Astrocyte of the spinal cord (primary cell): ENCODE measurements at places on chromosomes 6 and 20.
A peak's percentile ranks its signal among the peaks of the same experiment; 100 is the strongest.

- DNase-seq, result peak; percentile 62
Measured at GRCh38 chr6:81875782-81876293, 123.4 kb upstream of the TENT5A start.

DNA sequence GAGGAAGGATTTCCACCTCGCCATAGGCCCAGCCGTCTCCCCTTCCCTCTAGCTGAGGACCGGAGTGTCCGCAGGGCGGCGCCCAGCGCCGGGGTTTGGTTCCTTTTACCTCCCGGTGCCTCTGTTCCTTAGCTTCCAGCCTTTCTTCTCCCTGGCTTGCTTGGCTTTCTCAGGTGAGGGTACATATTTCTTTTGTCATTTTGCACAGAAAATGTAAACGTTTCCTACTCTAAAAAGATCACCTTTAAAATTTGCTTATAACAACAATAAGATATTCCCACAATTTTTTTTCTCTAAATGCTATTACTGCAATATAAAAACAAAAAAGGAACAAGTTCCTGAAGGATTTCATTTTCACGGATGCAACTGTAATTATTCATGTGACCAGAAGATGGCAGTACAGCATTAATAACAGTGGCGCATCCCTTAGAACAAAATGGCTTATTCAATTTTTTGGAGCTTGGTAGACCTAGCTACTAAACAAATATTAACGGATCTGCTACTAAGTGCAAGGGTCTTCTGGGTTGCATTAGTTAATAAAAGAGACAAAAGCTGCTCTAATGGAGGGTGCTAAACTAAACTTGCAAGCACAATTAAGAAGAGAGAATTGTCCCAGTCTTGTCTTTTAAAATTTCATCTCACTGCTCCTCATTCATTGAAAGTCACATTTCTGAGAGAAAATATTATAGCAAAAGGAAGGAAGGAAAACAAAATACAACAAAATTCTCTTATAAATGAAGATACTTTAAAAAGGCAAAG lies 172.9 kb downstream of the ADGRG6 start:
- peak; percentile 69 for DNase-seq

DNA sequence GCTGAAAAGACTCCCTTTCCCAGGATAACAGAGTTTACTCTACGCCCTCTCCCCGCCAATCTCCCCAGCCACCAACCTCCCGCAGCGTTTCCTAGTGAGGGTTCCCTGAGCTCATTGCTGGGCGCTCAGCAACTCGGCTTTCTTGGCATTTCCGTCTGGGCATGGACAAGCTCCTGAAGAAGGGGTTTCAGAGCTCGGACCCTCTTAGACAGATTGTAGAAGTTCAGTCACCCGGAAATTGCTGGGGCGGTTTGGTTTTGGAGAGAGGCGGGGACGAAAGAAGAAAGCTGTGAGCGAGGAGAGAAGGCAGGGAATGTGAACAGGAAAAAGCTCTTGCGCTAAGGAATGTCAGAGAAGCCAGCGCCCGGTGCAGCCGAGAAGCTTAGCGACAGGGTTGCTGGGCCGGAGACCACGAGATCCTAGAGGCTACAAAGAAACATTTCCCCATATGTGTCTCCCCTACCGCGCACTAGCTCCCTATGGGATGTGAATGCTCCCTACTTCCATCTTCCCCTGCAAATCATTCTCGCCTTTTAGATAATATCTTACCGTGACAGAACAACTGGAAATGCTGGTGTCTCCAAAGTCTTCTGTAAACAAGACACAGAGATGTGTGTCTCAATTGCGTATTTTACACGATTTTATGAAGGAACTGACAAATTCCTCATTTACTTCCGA lies 15.8 kb downstream of the POM121L2 start:
- DNase-seq, result peak; percentile 31

DNA sequence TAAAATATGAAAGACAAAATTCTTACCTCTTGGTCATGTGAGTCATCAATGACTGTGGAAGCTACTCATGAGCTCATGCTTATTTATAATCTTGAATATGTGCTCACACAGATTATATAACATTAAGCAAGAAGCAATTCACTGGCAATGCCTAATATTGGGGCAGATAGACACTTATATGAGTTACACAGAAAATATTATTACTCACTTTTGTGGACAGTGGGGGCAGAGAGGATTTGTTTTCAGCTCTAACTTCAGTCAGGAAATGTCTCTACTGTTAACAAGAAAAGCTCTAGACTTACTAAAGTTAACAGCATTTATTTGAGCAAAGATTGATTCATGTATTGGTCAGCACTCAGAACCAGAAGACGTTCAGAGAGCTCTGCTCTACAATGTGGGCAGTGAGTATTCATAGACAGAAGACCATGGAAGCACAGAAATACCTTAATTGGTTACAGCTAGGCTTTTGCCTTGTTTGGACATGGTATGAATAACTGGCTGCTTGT lies 85.8 kb upstream of the AHI1 start:
- peak; percentile 55 for DNase-seq

DNA sequence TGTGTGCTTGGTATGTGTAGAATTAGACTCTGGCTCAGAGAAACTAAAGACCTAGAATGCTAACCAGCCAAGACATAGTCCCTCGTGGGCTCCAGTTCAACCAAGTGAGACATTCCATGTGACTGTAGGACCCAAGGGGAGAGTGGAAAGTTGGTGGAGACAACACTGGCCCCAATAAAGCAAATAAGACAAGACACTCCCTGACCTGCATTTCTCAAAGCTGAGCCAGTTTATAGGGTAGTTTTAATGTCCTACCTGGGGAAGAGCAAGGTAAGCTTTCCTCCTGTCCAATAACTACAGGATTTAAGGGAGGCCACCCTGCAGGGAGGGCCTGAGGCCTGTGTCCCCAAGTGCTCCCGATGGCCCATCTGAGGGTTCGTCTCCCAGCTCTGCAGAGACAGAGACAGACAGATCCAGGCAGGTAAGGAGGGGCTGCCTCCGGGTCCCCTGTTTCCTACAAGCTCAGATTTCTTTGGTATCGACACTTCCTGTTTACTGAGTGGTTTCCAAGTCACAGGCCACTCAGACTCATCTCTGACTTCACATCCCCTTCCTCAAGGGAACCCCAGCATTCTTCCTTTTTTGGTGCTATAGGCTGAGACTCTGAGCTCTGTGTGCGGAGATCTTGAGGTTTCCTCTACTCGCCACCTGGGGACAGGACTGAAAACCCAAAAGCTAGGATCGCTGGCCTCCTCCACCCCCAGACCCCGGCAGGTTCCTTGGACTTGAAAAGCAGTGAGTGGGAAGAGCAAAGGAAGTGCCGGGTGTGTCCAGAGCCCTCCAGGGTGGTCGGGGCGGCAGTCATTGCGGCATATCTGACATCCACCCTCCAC lies 92.4 kb downstream of the PRND start:
- no peak for DNase-seq

- peak; percentile 3 for DNase-seq
Measured at GRCh38 chr6:142275236-142276006, 26.4 kb upstream of the ADGRG6 start.

- DNase-seq, result peak; percentile 57
Measured at GRCh38 chr6:112881828-112882780, 535.0 kb downstream of the RFPL4B start.

DNA sequence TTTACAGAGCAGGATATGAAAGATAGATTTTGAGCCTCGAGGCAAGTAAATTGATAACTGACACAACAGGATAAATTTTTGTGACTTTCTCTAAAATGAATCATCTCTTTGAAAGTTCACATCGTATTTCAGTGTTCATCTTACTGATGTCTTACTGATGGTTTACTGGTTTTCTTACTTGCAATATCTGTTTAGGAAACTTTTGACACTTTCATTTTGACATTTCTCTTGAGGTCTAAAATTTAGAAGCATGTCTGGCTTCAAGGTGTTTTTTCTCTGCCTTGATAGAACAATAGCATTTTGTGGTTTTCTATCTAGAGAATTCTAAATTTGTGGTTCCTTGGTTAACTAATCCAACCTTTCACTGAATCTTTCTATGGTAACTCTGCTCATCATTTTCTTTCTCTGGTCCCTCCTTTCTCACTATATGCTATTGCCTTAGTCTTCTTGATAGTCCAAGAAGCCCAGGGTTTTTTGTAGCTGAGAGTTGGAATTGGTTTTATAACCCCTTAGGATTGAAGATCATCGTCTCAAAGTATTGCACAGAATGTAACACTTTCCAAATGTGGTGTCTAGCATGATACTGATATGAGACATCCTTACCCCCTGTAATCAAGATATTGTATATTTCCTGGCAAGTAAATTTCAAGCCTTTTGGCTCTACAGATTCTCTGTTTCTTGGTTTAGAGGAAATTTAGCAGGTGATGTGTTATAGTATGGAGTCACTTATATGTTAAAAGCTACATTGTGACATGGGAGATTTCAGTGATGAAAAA lies 98.7 kb downstream of the RNF144B start:
- no peak for DNase-seq
